ENCODE measurements at places on chromosomes 3 and 15. TPM values are rescaled to one million over a fixed set of nuclear protein-coding genes. Genes with fewer than 3 reads are reported as not detected.

DNA sequence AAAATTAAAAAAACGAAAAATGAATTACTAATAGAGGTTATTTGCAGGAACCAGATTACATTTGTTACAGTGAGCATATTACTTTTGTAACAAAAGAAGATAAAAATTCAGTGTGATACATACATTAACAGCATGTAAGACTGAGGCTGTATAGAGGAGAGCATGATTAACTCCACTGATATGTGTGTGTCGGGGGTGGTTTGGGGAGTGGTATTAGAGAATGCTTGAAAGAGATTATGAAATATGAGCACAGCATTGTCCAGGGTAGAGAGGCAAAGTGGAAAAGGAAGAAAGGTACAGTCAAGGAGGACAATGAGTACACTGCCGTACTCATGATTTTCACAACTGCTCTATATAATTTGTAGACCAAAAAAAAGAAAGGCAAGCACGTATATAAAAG is 62.9 kb upstream of the LRRFIP2 start:
- no peak for DNase-seq

The CCR8 gene
- total RNA-seq, result not detected

DNA sequence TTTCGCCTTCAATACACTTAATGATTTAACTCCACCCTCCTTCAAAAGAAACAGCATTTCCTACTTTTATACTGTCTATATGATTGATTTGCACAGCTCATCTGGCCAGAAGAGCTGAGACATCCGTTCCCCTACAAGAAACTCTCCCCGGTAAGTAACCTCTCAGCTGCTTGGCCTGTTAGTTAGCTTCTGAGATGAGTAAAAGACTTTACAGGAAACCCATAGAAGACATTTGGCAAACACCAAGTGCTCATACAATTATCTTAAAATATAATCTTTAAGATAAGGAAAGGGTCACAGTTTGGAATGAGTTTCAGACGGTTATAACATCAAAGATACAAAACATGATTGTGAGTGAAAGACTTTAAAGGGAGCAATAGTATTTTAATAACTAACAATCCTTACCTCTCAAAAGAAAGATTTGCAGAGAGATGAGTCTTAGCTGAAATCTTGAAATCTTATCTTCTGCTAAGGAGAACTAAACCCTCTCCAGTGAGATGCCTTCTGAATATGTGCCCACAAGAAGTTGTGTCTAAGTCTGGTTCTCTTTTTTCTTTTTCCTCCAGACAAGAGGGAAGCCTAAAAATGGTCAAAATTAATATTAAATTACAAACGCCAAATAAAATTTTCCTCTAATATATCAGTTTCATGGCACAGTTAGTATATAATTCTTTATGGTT is at the start of gene CCR5:
Gene CCR5, plus strand, starts transcription at position 108 of the 680 bp plus-strand sequence. CDS start 1,957 bp downstream, outside the sequence.
- DNase-seq, result peak; percentile 63

DNA sequence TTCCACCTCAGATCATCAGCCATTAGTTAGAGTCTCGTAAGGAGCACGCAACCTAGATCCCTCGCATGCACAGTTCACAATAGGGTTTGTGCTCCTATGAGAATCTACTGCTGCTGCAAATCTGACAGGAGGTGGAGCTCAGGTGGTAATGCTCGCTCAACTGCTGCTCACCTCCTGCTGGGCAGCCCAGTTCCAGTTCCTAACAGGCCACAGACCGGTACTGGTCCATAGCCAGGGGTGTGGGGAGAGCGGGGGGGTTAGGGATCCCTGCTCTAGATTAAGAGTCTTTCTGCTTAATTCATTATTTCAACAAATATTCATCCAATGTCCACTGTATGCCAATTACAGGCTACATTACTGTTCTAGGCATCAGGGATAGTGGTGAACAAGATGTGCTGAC is 170.4 kb upstream of the KBTBD8 start:
- DNase-seq, result no peak

The ANO10 gene
- 29.0 TPM for total RNA-seq

DNA sequence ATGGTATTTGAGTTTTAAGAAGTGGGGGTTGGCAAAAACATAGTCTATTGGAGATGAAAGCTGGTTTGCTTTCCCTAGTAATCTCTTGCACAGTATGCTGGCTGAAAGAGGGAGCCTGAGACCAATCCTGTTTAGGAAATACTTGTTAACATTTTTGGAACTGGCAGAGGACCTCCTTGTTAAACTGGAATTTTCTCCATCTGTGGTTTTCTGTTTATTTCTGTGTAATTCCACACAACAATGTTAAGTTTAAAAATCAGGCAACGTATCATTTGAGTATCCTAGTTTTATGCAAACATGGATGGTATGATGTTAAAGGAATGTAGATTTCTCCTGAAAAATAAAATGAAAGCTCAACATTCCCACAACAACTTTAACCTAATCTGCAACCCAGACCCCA is 536.0 kb upstream of the TBL1XR1 start:
- no peak for DNase-seq

The GSK3B gene
- 24.6 TPM for total RNA-seq

The TRH gene
- total RNA-seq, result not detected

DNA sequence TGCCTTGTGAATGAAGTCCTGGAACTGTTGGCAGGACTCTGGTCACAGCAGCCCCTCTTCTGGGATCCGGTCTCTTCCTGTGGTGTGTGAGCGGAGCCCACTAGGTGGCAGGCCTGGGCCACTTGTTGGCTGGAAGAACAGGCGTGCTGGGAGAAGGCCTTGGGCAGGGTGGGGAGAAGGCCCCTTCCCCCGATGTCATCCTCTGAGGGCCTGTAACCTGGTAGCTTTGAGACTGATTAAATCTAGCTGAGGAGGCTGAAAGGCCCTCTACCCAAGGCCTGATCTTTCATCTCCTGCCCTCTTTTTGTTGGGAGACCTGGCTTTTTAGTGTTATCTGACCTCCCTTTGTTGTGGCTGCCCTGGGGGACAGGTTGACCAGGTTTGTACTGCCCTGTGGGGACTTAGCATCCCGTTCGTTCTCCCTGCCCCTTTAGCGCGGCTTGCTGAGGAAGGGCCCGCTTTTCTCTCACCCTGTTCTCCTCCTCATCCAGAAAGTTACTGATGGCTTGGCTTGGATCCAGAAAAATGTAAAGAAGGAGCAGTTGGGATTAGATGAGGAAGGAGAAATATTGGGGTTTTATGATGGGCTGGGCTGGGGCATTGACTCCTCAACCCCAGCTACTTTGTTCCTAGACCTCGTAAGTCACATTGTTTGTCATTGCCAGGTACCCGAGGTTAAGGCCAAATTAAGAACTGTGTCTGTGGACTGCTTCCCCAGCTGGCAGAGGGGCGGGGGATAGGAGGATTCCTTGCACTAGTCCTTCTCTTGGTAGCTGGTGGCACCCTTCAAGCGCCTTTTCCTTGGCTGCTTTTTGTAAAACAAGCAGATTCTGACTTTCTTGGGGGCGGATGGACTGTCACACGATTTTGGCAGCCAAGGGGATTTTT is 48.5 kb downstream of the CHCHD6 start:
- DNase-seq, result peak; percentile 79

The PLA2G4E gene
- total RNA-seq, result not detected

- DNase-seq, result peak; percentile 32
Measured at GRCh38 chr3:102536456-102536855, 101.6 kb downstream of the ZPLD1 start.

The PLS1 gene
- 0.44 TPM for total RNA-seq

- no peak for DNase-seq
Measured at GRCh38 chr15:23574742-23575141, 9.3 kb downstream of the MKRN3 start.

The KCNH8 gene
- total RNA-seq, result not detected

The LDHAL6B gene
- not detected for total RNA-seq

The TUSC7 gene
- total RNA-seq, result not detected

DNA sequence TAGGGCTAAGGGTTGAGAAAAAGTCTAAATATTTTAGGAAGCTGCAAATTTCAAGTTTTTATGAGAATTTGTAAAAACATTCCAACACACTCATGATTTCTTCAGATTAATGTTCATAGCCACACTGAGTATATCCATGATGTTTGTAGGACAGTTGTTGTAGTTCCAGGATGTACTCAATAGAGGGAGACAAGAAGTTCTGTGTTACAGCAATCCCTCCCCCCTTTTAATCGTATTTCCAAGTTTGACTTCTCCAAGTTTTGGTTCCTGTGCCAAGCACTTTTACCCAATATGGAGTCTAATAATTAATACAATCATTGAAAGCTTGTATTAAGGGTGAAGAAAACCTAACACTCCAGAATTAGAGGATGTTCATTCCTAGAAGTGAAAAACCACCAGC is 143.4 kb downstream of the FEZF2 start:
- peak; percentile 28 for DNase-seq

DNA sequence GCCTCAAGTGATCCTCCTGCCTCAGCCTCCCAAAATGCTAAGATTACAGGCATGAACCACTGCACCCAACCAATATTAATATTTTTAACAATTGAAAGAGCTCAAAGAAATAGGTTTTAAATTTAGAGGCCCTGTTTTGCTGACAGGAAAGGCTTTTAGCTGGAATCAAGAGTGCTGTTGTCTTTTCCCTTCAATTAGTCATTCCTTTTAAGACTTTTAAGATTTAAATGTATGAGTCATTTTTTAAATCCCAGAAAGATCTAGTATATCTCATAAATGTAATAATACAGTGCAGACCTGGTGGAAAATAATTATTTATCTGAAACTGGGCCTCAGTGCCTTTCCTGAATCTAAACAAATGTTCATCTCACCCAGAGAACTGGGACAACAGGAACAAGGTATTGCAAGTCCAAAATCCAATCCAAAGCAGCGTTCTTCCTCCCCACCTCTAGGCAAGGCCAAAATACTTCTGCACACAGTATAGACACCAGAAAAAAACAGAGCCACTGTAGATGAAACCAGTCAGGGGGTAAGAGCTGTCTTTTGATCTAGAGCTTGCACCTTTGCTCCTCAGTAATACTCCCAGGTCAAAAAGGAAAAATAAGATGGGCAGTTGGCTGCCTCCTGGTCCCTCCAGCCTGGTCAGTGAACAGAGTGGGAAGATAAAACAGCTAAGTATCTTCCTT is 14.4 kb downstream of the AGTR1 start:
- DNase-seq, result no peak

GRCh38 chr3:70000028-70000410 is 486 bp downstream of the SAMMSON start:
- DNase-seq, result no peak

GRCh38 chr3:192794216-192794615 is 66.9 kb upstream of the FGF12 start:
- DNase-seq, result no peak

The TLR9 gene
- total RNA-seq, result not detected

- no peak for DNase-seq
Measured at GRCh38 chr3:172202797-172203196, 163.4 kb downstream of the FNDC3B start.

The PP2D1 gene
- not detected for total RNA-seq

GRCh38 chr3:196554205-196554604 is 14.1 kb downstream of the WDR53 start:
- no peak for DNase-seq

The SCAANT1 gene
- total RNA-seq, result 1.7 TPM

GRCh38 chr15:86649277-86649676 is 569.6 kb downstream of the AGBL1 start:
- no peak for DNase-seq

- no peak for DNase-seq
Measured at GRCh38 chr15:36912311-36912712, 188.0 kb downstream of the MEIS2 start.

DNA sequence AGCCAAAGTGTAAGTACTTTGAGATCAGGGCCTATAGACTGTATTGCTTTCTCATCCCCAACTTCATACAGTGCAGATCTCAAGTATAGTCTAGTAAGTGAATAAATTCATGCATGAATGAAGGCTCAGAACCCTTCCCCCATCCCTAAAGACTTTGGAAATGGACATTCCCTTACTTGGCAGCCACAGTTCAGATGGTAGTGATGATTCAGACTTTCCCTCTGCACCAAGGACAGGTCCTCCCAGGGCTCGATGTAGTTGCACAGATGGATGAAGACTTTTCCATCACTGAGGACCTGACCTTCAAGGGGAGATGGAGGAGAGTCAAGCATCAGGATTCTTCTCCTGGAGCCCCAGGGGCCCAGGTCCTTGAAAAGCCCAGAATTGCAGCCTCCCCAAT is 4.6 kb downstream of the TIMP4 start:
- no peak for DNase-seq

GRCh38 chr3:178540184-178540583 is 3.9 kb downstream of the KCNMB2 start:
- no peak for DNase-seq

- no peak for DNase-seq
Measured at GRCh38 chr3:47485812-47486211, 10.1 kb upstream of the SCAP start.

DNA sequence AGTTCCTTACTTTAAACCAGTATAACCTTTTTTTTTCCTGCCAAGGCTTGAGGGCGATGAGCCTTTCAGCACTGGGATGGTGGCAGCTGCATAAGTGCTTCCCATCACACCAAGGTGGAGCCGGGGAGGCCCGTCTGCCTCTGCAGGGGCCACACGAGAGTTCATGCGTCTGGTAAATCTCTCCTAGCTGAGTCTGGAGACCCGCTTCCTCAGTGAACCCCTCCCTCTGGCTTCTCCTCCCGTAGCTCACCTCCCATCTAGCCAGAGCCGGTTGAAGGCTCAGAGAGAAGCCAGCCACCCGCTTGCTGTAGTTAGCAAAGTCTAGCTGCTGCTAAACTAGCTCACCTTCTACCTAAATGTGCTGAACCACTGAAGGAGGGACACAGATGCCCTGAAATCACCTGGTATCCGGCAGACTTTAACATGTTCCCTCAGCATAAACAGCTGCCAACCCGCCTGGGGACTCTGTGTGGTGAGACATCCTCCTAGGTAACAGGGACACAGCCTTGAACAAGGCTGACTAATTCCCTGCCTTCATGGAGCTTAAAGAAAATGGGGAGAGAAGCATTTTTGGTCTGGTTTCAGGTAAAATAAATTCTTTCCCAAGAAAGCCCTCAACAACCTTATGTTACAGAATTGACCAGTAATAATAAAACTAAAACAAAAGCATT is 42.9 kb downstream of the RLBP1 start:
- DNase-seq, result peak; percentile 20

- no peak for DNase-seq
Measured at GRCh38 chr3:116005404-116005803, 382.1 kb downstream of the GAP43 start.

Measured in lung microvascular endothelial cell (primary cell).